Aortic smooth muscle cell (primary cell): ENCODE measurements at places on chromosomes 1 and 21. TPM values are rescaled to one million over a fixed set of nuclear protein-coding genes. Genes with fewer than 3 reads are reported as not detected.

The RYR2 gene
- not detected in 2 replicates for total RNA-seq

The PFDN2 gene
- 37.0 and 64.9 TPM in 2 replicates for total RNA-seq

The CLIC6 gene
- total RNA-seq, result 0.12 and 0.13 TPM in 2 replicates

The FTCD gene
- 0.13 TPM in 1 of 2 replicates, not detected in the other for total RNA-seq

The KCNQ4 gene
- total RNA-seq, result under 0.01 and 0.06 TPM in 2 replicates

The OR2L13 gene
- total RNA-seq, result not detected in 2 replicates
